ENCODE measurements at places on chromosomes 11 and 22.
A peak's percentile ranks its signal among the peaks of the same experiment; 100 is the strongest.

DNA sequence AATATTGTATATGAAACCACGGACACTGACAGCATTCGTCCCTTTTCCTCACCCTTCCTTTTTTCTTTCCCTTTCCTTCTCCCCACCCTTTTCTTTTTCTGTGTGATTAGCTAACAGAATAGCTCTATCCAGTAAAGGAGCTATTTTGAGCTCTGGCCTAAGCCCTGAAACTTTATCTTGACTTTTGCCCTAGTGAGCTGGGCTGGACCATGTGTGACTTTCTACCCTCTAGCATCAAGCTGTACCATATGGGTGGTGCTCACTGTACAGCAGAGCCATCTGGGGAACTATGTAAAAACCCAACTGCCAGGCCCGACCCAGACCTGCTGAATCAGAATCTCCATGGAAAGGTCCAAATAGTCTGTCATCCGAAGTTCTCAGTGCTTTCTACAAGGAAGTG, 21.9 kb upstream of the PANX1 start:
- DNase-seq: no peak

DNA sequence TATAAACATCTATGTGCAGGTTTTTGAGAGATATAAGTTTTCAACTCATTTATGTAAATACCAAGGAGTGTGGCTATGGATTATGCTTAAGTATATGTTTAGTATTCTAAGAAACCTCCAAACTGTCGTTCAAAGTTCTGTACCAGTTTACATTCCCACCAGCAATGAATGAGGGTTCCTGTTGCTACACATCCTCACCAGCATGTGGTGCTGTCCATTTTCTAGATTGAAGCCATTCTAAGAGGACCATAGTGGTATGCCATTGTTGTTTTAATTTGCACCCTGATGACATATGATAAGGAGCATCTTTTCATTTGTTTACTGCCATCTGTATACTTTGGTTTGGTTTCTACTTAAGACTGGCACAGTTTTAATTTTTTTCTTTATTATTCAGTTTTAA, 2097.9 kb downstream of the LRRC4C start:
- DNase-seq: no peak

DNA sequence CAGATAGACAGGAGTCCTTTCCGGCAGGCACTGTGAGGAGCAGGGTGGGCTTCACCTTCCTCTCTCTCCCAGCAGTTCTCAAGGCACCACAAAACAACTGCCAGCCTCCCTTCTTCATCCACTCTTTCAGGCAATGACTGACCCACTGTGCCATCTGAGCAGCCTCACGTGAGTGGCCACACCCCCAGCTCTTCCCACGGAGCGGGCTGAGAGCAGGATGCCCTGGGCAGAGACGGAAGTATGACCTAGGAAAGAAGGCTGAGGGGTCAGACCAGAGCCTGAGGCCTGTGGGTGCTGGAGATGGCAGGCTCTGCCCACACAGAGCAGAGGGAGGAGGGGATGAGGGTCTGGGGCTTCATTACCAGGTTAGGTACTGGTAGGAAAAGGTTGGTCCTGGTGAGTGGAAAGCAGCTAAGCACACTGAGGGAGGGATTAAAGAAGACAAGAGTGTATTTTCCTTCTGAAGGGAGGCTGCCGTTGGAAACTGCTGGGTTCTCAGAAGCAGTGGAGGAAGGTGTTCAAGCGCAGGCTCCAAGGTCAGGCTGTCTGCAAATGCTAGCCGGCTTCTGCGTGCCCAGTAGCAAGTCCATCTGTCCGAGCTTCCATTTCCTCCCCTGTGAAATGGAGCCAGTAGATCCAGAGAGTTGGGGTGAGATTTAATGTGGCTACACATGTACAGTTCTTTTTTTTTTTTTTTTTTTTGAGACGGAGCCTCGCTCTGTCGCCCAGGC, 4.6 kb downstream of the NLRP6 start:
- DNase-seq: no peak

DNA sequence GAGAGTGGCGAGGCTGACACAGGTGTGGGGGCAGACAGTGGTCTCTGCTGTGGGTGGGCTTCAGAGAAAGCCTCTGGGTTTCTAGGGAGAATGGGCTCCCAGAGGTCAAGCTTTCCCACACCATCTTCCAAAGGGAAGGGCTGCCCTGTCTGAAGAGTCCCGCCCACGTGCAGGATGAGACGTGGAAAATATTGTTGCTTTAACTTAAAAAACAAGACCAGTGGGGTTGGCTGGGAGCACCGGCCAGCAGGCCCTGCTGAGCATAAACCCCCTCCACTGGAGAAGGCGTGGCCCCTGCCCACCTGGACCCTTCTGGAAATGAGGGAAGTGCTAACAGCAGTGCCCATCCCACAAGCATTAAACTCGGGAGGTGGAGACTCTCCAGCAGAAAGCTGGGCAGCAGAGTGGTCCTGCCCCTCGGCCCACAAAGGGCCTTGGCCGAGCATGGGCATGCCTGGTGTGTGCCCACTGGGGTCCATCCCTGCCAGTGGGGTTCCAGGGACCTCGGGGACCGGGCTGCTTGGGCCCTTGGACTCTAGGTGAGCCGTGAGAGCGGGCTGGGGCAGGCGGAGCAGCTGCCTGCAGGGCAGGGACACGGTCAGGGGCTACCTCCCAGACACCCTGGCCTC, 15.4 kb downstream of the SELENOO start:
- DNase-seq: no peak

- DNase-seq: no peak
Measured at GRCh38 chr11:94297985-94298576, 6.3 kb upstream of the IZUMO1R start.

DNA sequence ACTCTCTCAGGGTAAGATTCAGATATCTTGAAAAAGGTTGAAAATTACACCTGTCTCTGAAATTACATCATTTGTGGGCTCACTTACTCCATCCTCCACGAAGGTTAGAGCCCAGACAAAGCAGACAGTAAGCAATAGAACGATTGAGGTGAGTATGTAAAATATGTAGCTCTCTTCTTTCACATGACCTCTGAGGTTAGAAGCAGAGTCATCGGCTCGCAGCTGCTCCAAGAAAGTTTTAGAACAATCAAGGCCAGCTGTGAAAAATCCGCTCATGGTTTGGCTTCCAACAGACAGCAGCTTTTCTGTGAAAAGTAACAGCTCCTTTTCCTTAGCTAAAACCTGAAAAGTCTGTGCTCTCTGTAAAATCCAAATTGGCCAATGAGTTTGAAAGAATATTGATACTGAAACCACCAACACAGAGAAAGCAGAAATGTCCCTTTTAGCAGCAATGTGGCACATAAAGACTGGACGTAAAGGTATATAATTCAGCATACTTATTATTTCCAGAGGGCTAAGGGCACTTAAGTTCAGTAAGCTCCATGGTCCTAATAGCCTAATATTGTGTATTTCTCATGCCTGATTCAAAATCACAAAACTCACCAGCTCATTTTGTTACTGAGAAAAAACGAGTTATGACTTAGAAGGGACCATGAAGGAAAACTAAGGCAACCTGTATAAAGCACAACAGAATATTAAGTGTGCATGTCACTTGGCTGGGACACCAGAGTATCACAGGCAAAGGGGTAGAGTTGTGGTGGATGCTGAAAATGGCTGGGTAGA, 78.2 kb downstream of the FAM76B start:
- DNase-seq: no peak

GRCh38 chr22:17258788-17259148, 39.5 kb upstream of the ADA2 start:
- DNase-seq: no peak

- no peak for DNase-seq
Measured at GRCh38 chr11:118898400-118899295, 15.0 kb downstream of the CXCR5 start.

GRCh38 chr11:68076371-68077042, 37.7 kb downstream of the TCIRG1 start:
- no peak for DNase-seq

GRCh38 chr11:115379528-115379927, 124.7 kb downstream of the CADM1 start:
- DNase-seq: no peak

GRCh38 chr11:33116535-33116934, 44.7 kb downstream of the CSTF3 start:
- DNase-seq: no peak

DNA sequence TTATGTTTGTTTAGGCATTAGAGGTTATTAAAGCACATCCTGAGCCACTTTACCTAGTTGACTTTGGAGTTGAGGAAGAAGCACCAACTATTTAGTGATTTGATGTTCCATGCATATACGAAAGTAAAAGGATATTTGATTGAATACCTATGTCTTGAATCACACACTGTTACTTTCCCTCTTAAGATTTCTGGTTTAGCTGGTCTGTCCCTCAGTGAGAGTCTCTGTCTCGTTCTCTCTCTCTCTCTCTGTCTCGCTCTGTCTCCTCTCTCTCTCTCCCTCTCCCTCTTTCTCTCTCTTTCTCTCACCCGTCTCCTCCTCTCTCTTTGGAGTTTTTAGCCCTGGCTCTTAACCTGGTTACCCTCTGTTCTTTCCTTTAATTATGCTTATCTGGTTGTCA, 11.0 kb downstream of the CTNND1 start:
- DNase-seq: no peak

DNA sequence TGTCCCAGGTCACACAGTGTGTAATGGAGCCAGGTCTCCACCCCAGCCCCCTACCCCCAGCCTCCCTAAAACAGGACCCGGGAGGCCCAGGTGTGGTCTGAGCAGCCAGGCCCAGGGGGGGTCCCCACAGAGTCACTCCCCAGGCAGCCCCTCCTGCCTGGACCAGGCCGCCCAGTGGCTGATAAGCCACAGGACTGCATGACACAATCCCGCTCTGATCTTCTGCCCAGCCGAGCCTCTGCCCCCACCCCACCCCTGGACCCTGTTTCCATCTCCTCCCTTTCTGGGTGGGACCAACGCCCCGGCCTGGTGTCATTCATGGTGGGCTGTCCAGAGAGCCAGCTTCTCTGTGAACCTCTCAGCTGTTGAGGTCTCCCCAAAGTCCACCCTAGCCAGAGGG, 7.8 kb upstream of the LIF start:
- no peak for DNase-seq

DNA sequence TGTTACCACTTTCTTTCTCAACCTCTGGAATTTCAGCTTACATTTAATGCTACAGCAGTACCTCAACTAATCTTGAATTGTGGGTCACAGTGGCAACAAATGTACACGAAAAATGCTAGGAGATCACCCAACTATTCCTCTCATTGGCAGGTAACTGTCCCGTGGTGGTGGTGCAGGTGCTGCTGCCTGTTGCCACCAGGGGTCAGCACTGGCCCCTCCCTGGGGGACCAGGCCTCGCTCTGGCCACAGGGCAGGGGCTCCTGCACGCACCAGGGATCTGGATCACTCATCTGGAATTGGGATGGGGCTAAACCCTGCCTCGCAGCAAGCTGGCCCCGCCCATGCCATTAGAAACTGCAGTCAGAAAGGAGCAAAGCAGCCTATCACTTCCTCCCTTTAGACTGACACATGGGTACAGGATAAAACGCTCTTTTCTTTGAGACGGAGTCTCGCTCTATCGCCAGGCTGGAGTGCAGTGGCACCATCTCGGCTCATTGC, 6.9 kb upstream of the POLDIP3 start:
- DNase-seq: peak; percentile 58

- DNase-seq: peak; percentile 47
Measured at GRCh38 chr11:6298605-6299004, 21.7 kb downstream of the CAVIN3 start.

DNA sequence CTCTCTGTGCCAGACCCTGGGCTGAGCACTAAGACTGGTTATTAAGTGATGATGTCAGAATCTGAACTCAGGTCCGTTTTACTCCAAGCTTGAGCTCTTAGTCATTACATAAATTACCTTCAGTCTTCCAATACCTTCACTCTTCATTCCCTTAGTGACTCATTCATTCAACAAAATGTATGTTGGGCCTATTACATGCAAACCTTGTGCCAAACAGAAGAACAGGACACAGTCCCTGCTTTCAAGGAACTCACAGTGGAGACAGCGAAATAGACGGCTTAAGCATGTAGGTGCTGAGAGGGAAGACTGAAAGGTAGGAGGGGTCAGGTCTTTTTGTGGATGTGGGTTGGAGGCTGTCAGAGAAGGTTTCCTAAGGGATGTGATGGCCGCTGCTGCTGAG, 3.3 kb downstream of the KCTD14 start:
- DNase-seq: no peak

DNA sequence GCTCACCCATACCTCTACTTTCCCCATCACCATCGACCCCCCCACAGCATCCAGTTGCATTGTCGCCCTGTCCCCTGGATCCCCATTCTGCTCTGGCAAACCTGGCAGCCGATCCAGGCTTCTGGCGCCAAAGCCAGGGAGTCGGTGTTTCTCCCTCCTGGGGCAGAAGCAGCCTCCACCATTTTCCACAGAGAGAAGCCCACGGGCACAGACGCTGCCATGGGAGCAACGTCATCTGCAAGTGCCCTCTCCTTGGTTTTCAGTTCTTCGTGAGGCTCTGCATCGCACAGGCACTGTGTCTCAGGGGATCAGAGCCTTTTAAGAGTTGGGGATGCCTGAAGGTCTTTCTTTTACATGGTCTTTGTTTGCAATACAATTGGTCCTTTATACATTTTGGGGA, 2.3 kb downstream of the YPEL4 start:
- DNase-seq: no peak

DNA sequence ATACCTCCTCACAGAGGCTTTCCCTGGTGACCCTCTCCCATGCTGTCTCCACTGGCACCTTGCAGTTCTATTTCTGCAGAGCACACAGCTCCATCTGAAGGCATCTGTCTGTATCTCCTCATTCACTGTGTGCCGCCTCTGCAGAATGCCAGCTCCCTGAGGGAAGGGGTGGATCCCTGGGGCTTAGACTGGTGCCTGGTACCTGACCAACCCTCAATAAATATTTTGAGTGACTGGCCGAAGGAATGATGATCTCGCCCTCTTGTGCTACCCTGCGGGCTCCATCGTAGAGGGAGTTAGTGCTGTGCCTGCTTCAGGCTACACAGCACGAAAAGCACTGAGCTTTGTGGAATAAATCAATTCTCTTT, 1.6 kb downstream of the CBX7 start:
- DNase-seq: no peak

DNA sequence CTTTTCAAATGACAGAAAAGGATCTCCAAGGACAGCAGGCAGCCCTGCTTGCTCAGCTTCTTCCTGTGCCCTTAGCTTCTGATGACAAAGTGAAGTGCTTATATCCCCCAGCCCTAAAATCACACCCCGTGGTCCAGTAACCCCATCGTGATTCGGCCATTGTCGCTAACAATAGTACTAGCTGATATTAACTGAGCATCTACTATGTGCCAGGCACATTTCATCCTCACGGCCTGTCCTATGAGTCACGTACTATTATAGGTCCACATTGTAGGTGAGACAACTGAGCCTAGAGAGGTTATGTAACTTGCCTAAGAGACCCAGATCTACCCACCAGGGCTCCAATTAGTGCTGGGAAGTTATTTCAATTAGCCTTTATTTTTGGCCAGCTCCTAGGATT, 6.1 kb downstream of the SCN4B start:
- DNase-seq: no peak

DNA sequence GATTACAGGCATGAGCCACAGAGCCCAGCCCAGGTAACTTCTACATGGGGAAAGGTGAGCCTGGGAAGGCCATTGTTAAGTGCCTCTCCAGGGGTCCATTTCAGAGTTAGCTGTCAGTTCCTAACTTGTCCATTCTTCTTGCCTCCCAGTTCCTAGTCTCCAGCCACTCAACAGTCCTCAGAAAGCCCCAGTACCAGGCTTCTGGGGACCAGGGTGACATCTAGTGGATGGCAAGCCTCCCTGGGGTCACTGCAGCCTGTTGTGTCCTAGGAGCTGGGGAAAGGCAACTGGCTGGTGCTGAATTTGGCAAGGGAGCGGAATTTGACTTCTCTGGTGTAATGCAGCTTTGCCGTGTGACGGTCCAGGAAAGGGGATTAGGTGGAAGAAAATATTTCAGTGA, 2.1 kb downstream of the LGALS12 start:
- DNase-seq: peak; percentile 71

- DNase-seq: no peak
Measured at GRCh38 chr11:39917256-39917655, 1542.2 kb downstream of the LRRC4C start.

Data from RPMI8226 (cell line).